Calu3 (cell line): ENCODE measurements at places on chromosomes 3 and 15.

DNA sequence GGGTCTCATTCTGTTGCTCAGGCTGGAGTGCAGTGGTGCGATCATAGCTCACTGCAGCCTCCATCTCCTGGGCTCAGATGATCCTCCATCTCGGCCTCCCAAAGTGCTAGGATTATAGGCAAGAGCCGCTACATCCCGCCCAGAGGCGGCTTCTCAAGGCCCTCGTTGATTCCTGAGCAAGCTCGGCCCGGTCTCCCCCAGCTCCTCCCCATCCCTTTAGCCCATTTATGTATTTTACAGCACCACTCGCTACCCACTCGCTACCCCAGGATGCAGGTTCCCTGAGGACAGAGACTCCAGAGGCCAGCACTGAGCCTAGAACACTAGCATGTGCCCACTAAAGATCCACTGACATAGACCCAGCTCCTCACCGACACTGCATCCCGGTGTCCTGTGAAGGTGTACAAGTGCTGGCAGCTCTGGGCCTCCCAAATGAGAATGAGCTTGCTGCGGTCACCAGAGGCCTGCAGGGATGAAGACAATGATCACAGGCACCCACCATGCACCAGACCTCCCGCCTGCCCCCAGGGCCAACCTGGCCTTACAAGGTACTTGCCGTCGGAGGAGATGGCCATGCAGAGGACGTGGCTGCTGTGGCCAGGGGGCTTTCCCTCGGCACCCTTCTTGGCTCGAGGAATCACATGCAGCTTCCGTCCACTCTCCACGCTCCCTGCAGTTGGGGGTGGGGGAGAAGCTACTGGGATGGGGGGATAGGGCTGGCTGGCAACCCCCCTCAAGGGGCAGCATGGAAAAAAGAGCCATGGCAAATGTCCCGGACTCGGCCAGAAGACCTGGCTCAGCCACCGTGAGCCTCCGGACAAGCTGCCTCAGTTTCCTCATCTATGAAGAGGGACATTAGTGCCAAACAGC, 5.6 kb downstream of the RRP9 start:
- no peak for DNase-seq

DNA sequence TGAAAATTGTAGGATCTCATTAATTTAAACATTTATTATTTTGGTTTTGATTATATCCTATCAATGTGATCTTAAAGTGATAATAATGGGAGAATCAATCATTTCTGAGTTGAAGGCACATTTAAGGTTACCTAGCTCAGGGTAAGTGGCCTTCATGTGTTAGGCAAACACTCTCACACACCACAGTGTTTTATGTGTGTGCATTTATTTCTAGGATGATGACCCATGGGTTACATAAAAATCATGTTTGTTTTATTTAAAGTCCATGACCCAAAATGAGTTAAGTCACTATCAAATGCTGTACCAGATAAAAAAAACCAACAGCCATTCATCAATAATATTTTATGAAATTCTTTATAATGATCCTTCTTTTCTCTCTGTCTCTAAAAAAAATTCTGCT, 520.8 kb downstream of the GRM7 start:
- no peak for DNase-seq

DNA sequence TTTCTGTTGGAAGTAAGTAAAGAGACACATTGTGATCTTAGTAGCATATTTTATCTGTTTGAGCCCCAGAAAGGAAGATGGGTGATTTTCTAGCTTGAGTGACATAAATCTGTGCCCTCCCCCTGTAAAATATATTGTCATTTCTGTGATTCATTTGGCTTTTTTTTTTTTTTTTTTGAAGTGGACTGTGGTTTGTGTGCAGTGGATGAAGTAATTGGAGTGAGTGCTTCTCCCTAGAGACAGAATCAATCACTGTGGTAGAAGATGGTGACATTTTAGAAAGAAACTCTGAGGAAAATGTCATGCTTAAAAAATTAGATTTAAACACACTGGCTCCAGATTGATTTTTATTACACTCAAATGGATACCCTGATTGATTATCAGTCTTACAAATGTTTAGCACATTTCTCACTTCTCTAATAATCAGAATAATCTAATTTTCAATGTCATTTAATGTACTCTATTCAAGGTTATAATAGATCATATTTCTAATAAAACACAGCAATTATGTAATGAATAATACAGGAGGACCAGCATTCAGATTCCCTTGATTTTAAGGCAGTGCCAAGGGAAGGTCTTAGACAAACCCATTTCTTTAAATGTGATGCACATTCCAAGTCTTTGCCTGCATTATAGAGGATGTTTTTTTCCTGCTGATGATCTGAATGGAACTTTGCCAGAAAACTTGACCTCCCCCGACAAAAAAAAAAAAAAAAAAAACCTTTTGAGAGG, 116.6 kb downstream of the TOP2B start:
- DNase-seq, result no peak

DNA sequence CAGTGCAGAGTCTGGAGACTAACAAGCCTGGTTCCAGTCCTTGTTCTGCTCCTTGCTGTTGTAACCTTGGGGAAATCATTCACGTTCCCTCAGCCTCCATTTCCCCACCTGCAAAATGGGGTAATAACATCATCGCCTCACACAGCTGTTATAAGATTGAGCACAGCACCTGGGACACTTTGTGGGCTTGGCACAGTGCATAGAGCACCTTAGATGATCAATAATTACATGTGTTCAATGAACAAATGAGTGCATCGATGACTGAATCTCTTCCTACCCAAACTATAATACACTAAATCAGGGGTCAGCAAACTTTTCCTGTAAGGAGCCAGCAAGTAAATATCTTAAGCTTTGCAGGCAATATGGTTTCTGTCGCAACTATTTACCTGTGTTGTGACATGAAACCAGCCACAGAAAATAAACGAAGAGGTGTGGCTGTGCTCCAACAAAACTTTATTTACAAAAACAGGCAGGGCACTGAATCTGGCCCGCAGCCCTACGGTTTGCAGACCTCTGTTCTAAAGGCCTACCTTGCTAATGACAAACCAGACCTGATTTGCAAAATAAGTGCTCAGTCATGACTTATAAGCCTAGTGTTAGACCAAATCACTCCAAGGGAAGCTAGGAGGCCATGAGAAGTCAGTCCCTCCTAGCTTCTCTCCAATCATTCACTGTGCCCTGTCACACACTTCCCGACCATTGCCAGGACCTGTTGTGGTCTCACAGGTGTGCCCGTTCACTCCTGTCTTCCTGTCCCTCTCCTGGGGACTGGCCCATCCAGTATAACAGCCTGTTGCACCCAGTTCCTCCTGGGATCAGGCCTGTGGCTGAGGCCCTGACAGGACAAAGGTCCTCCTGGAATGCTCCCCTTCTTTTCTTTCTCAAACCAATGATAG, 149.4 kb upstream of the WNT5A start:
- DNase-seq, result no peak

- no peak for DNase-seq
Measured at GRCh38 chr15:59550956-59551355, 60.6 kb upstream of the GCNT3 start.

DNA sequence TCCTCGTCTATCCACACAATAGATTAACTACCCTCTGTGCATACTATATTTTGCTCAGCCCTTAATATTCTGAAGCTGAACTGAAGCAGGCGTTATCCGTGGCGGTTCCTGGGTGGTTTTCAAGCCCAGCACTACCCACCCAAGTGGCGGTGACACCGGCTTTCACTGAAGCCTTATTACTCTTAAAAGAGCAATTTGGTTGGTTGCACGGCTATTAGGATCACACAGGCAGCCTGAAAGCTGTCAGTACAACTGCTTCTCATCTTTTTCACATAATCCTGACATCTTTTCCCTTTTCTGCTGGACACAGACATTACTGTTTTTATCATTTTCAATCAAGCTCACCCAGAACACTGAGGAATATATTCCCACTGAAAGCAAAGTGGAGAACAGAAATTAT, 525.3 kb upstream of the ZNF717 start:
- DNase-seq, result no peak

DNA sequence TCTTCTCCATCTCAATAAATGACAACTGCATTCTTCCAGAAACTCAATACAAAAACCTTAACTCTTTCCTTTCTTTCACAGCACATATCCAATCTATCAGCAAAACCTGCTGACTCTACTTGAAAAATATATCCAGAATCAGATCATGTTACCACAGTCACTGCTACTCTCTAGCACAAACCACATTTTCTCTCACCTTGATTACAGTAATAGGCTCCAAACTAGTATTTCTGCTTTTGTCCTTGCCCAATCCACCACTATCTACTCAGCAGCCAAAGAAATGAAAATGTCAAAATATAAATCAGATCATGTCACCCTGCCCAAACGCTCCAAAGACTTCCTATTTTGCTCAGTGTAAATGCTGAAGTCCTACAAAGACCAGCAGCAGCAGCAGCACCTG, 15.2 kb downstream of the TMCC1 start:
- DNase-seq, result no peak

- DNase-seq, result no peak
Measured at GRCh38 chr15:65355988-65356353, 21.8 kb downstream of the IGDCC3 start.

DNA sequence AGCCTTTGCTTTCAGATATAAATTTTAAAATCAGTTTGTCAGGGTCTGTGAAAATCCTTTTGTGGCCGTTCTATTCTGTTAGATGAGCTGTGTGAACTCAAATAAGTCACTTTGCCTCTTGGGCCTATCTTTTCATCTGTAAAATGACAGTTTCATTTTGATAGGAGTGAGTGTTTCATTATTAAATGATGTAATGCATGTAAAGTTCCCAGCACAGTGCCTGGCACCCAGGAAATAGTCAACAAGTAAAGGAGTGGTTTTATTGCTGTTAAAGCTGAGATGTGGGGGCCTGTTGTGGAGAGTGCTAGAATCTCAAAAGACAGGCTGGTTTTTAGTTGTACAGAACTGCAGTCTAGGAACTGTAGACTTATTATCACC, 394.5 kb upstream of the CFAP20DC start:
- DNase-seq, result no peak

DNA sequence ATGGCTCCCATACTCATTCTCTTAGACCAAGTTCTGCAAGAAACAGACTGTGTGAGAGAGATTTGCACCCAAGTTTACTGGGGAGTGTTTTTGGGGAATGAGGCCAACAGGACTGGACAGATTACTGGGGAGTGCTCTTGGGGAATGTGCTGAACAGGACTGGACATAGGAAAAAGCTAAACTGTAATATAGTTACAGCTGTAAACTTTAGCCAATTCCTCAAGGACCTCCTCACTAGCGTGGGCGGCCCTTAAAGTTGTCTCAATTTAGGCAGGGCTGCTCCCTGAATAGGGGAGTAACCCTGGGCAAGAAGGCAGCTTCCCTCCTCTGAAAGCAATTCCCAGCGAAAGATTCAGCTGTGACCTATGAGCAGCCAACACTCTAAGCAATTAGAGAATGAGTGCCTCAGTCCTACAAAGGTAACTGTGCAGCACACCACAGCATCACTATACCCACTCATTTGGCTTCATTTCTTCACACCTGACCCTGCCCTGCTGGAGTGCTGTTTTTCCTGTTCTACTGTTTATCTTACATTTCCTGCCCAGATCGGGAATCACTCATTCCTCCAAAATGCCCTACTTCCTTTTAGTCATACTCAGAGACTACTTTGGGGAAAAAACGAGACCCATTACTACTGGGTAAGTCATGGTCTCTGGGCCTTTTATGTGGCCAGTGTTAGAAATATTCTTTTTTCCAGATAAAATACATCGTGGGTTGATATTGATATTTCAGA, 41.3 kb upstream of the TRIM42 start:
- peak; percentile 30 for DNase-seq

- no peak for DNase-seq
Measured at GRCh38 chr3:46908986-46909534, 31.5 kb downstream of the PTH1R start.

GRCh38 chr3:120689395-120689794, 7.4 kb upstream of the HGD start:
- no peak for DNase-seq

- DNase-seq, result no peak
Measured at GRCh38 chr3:71602256-71602655, 18.7 kb upstream of the FOXP1 start.

- no peak for DNase-seq
Measured at GRCh38 chr15:63763476-63764123, 70.1 kb downstream of the HERC1 start.
